GDM1 (cell line): ENCODE measurements at places on chromosomes 6 and 20.

DNA sequence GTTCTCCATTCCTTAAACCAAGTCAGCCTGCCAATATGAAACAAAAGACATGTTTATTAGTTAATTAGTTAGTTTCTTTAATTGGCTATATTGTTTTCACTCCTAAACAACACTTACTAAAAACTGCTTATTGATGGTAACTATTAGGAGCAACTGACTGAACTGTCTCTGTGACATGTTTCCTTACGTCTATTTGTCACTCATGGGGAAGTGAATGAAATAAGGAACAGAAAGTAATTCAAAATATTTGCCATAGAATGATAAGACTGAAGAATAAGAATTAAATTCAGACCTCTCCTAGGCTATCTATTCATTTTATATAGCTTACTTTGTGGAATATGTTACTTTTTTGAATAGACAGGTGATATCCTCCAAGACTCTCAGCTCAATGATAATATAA, 217.2 kb downstream of the LAMA2 start:
- no peak for DNase-seq

DNA sequence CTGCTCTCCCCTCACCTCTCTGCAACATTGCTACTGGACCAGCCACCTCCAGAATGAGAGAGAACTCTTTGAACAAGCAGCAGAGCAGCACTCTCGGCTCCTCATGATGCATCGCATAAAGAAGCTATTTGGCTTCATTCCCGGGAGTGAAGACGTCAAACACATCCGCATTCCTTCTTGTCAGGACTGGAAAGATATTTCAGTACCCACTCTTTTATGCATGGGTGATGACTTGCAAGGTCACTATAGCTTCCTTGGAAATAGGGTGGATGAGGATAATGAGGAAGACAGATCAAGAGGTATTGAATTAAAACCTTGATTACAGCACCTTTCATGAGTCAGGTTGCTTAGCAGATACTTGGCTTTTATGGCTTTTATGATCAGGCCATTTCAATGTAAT, 4.3 kb downstream of the CALHM4 start:
- DNase-seq, result no peak

DNA sequence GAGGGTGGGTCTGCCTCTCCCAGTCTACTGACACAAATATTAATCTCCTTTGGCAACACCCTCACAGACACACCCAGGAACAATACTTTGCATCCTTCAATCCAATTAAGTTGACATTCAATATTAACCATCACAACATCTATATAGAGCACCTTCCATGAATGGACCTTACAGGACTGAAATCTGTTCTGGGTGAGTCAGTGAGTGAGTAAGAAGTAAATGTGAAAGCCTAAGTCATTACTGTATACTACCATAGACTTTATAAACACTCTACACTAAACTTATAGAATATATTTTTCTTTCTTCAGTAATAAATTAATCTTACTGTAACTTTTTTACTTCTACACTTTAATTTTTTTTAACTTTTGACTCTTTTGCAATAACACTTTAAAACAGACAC, 993.8 kb upstream of the MAP3K7 start:
- no peak for DNase-seq

DNA sequence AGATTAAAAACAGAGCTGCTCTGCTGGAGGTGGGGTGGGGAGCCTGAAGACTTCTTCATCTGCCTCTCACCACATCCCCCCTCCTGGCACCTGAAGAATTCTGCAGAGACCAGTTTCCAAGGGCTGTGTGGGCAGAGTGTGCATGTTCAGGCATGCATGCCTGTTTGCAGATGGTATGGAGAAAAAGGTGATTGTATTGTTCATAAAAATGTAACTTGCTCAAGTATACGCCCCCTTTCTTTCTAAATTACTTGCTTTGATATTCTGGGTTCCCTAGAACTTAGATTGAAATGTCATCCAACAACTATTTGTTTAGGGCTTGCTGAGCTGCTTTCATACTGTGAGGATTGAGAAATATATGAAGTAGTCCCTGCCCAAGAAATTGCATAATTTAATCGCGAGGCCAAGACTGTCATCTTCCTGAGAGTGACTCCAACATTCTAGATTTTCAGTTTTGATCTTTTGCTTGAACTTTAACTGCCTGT, 83.6 kb downstream of the LCA5 start:
- DNase-seq, result no peak

DNA sequence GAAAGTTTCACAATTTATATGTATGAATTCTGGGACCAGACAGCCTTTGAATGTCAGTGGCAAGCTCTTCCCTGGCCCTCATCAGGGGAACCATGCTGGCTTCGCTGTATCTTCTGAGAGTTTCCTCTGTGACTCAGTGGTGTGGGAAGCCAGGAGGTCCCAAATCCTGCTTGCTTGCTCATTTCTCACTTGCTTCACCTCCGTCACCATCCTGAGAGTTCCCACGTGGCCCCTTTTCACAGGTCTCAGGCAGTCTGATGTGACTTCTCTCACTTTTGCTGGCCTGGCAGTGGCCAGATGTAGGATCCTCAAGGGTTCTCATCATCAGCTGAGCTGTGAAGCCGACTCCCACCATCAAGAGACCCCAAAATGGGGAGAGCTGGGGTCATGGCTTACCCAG, 28.4 kb upstream of the RIN2 start:
- no peak for DNase-seq

GRCh38 chr6:152720974-152721373, 23.3 kb downstream of the MYCT1 start:
- no peak for DNase-seq

GRCh38 chr6:139540276-139540675, 165.8 kb upstream of the CITED2 start:
- no peak for DNase-seq

DNA sequence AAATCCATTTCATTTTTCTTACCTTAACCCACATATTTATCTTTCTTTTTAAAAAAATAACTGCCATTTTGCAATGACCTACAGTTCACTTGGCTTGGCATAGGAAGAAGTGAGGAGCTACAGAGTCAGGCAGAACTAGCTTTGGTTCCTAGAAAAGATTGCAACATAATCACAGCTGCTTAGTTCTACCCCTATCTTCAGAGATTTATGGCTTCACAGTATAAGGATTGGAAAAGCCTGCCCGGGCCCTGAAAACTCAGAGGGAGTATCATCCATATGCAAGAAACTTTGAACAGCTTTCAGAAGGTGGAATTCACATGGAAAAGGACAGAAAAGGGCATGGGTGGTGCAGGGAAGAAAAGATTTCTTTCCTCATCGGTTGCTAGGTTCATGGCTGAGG, 774.3 kb upstream of the CHD6 start:
- no peak for DNase-seq

GRCh38 chr6:111939902-111940301, 66.7 kb upstream of the FYN start:
- no peak for DNase-seq

DNA sequence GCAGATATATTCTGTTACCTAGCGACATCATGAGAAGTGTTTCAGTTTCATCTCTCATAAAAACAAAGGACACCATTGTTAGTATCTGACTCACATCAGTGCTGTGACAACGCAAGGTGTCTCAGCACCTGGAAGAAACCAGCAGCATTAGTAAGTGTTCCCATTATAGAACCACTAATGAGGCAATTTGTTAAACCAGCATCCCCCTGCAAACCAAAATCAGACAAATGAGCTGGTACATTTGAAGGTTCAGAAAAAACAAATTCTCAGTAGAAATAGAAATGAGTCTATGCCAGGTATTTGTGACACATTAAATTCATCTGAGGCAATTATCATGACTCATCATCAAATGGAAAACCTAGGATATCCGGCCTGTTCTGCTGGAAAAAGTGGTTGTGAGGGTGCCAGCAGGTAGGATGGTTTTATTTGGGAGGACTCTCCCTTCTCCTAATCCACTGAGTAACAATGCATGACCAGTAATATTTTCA, 151.7 kb downstream of the TMEM200A start:
- no peak for DNase-seq

DNA sequence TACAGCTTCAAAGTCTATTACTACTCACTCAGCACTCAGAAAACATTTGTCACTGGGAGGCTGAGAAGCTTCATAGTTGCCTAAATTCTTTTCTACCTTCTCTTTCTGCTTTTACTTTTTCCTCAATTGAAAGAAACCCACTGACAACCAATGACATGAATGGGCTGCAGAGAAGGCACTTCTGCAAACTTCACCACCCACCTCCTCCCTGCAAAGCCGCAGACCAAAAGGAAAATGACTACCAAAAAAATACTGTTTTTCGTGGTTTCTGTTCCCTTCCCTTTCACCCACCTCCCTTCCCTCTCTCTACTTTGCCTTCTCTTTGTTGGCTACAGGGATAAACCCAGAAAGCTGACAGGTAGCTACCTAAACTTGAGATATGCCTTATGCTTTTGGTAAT, 3.2 kb downstream of the GNAS-AS1 start:
- DNase-seq, result peak; percentile 44

- no peak for DNase-seq
Measured at GRCh38 chr20:46708172-46708860, 1.1 kb upstream of the SLC2A10 start.

GRCh38 chr6:95240514-95240913, 336.8 kb upstream of the MANEA start:
- no peak for DNase-seq

- DNase-seq, result no peak
Measured at GRCh38 chr20:50508171-50508755, 1.9 kb upstream of the PTPN1 start.

- no peak for DNase-seq
Measured at GRCh38 chr6:133542056-133542821, 301.1 kb downstream of the EYA4 start.

DNA sequence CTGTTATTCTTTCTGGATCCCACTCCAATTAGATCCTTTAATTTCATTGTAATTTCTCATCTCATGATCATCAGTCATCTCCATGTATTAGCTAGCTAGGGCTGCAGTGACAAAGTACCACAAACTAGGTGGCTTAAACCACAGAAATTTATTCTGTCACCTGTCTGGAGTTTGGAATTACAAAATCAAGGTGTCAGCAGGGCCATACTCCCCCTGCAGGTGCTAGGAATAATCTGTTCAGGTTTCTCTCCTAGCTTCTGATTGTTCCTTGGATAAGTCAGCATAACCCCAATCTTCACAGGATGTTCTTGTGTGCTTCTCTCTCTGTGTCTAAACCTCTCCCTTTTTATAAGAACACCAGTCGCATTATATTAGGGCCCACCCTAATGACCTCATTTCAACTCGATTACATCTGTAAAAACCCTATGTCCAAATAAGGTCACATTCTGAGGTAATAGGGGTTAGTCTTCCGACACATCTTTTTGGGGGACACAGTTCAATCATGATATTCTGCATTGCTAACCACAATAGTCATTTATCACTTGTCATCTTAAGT, 40.5 kb downstream of the BEND6 start:
- no peak for DNase-seq

DNA sequence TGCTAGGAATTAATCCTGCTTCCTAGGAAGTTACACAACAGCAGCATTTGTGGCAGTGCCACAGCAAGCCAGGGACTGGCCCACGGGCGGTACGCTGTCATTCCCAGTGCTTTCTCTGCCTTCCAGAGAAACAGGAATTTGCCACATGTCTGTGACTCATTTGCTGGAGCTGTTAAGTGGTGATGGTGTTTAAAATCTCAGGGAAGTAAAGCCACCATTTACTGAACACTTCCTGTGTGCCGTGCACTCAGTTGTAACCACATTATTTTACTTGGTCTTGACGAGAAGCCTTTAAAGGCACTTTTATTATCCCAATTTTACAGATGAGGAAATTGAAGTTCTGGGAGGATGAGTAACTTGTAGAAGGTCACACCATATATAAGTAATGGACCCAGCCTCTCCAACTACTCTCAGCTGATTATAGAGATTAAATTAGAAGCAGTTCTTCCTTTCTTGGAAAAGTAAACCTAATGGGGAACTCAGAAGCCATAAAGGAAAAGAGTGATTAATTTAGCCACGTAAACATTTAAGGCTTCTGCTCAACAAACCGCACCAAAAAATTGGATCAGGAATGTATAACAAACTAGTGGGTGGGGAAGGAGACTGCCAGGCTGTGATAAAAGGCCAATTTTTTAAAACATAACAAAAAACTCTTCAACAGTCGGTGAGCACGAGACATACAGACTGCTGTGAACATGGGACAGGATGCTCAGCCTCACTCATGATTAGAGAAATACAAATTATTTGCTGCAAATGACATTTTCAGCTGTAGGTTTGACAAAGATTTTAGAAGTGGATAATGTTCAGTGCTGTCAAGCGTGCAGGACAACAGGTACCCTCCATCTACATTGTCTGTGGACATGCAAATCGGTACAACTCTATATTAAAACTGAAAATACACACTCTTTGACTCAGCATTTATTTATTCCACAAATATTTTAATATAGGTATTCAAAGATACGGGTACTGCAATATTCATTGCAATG, 311.2 kb downstream of the NRN1 start:
- DNase-seq, result no peak

DNA sequence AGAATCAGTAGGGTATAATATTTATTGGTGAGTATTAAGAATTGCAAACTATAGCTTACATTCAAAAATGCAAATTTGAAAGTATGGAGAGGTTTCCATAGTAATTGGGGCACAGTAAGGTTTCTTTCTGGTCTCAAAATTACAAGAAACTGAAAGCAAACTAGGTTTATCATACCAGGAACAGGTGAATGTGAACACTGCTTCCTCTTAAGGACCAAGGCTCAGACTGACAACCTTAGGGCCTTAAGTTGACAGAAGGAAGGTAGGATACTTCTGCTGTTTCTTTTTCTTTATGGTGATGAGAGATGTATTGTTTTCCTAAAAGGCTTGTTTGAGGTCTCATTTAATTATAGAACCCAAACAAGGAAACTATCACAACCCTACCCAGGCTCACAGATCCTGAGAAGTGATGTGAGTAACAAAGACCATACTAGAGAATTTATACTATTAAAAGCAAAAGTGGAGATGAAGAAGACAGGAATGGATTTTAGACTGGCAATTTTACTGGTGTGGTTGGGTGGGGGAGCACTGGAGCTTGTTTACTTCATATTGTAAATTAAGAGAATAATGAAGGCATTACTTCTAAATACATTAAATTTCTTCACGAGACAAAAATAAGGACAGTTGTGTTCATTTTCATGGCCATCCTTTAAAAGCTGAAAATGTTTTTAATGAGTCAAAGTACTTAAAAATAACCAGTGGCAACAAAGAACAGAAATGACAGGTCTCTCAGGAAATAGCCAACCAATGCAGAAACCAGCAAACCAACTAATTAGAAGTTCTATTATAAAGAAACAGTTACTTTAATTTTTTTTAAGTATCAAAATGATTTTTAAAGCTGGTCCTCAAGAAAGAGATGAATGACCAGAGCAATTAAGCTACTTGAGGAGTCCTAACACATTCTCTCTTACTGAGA, 21.3 kb downstream of the STAU1 start:
- no peak for DNase-seq

DNA sequence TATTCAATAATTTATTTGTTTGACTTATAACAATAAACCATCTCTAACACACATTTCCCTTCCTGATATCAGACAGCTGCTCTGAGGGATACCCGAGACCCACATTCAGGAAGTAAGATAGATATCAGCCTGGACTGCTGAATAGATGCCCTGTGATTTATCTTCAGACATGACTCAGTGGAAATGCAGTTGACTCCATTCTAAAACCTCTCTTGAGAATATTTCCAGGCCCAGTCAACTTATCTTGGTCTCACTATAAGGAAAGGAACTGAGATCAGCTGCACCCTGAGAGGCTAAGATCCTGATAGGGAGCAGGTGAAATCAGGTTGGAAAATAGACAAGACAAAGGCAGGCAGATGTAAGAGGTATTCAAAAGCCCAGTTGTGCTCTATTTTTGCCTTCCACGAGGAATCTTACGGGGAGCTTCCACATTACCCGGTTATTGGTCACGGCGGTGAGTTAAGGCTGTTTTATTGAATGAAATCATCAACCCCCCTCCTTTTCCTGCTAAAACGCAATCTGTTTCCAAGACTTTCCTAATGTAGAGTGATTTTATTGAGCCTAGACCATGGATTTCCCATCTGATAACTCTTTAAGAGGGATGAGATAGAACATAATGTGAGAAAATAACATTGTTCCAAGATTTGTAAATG, 25.5 kb downstream of the C6orf15 start:
- no peak for DNase-seq
